ENCODE measurements at places on chromosomes 13 and 19. TPM values are rescaled to one million over a fixed set of nuclear protein-coding genes. Genes with fewer than 3 reads are reported as not detected.

DNA sequence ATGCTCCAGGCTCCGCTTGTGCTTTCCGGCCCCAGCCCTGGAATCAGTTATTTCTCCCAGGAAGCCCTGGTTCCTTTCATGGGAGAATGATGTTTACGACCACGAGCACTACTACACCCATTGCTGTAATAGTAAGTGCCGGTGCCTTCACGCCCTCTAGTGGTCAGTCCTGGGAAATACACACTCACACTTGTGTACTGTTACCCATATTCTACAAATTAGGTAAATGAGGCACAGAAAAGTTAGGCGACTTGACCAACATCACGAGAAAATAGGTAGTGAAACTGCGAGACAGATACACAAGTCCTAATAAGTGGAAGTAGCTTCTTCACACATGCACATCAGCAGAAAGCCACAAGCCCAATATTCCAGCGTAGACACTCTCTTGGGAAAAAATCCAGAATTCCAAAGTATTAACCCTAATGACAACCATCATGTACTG lies 21.7 kb downstream of the CEACAM21 start:
- DNase-seq = peak; percentile 39

DNA sequence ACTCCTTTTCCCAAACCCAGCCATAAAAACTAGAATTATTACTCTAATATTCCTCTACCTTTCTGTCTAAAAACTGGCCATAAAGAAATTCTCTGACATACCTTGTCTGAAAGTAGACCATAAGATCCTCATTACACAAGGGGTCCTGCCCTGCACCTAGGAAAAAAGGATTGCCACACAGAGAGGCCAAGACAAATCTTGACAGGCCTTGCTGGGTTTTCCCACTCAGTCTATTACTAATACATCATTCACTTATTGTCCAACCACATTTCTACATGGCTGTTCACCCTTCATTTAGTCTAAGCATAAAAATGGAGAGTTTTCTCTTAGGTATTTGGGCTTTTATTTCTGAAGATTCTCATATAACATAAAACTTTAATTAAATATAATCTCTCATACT lies 319.8 kb downstream of the PCDH20 start:
- DNase-seq = no peak

- no peak for DNase-seq
Measured at GRCh38 chr13:113922412-113923118, 51.3 kb downstream of the C13orf46 start.

GRCh38 chr19:44653977-44654774 lies 10.5 kb downstream of the PVR start:
- DNase-seq = peak; percentile 36

- DNase-seq = no peak
Measured at GRCh38 chr19:3762130-3762473, 380 bp upstream of the MRPL54 start.

DNA sequence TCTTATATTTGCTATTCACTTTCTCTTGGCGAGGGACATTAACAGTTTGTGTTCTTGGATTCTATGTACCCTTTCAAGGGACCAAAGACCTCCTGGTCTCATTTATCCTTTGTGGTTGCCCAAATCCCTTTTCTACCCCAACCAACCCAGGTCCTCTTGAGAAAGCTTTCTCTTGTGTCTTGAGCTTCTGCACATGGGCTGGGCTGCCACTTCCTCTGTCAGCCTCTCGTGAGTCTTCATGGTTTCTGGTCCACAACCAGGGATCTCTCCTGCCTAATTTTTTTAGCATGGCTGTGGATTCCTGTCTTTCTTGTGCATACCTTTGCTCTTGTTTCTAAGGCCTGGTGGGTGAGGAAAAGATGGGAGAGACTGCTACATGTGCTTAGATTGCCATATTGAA lies 14.9 kb downstream of the TIMM13 start:
- no peak for DNase-seq

DNA sequence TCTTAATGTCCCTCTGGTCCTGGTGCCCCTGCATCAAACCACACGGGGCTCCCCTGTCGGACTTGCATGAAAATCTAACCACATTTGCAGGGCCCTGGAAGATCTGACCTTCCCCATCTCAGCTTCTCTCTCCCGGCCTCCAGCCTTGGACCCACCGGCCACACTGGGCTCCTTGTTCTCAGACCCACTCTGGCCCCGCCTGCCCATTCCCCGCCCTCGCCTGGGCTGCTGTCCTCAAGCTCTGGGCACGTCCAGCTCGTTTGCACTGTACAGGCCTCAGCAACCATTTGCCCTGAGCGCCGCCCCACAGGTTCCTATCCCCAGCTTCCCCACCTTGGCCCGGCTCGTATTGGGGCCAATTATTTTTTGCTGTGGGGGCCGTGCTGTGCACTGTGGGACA lies 10.5 kb downstream of the MYO9B start:
- no peak for DNase-seq

DNA sequence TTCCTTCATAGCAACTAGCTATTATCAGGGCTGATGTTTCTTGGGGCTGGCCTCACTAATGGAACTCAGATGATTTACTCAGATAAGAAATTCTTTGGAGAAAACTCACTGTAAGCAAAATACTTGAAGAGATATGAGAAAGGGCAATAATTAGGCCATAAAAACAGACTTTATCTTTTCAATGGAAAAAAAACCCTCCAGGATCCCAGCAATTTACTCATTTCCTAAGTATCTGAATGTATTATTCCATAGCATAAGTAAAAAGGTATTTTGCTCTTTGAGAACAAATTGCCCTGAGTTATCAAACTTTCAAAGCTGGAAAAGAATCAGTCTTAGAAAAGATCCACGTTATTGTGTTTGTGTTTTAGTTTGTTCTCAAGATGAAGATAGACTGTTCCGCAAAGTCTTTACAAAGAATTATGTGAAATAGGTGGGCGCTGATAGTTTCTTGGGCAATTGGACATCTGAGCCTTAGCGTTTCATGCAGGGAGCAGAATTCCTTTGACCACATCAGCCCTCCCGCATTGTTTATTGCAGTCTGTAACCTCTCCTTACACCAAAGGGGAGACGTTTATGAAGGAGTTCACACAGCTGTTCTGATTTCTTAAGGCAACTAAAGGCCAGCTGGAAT lies 29.1 kb upstream of the CSNK1A1L start:
- no peak for DNase-seq

GRCh38 chr13:38965281-38965680 lies 25.4 kb downstream of the STOML3 start:
- no peak for DNase-seq

DNA sequence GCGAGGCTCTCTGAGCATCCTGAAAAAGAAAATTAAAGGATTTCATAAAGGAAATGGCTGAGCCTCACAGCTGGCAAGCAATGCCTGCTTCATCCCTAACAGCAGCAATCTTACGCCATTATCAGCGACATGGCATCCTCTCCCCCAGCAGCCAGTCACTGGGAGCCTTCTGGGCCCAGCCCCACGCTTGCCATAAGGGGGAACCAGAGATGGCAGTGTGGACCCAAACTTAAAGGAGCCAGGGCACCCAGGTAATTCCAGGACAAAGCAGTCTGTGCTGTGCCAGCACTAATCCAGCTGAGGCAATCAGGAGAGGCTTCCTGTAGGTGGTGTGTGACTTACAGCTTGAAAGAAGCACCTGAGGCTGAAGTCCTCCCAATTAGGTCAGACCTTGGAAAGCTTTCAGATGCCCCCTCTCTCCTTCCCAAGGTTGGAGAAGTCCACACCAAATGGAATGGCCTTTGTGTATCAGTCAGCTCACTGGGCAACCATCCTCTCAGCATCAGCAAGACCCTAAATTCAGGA lies 10.3 kb downstream of the VSTM2B start:
- no peak for DNase-seq

GRCh38 chr19:54013866-54014265 lies 22.4 kb downstream of the CACNG6 start:
- DNase-seq = no peak

DNA sequence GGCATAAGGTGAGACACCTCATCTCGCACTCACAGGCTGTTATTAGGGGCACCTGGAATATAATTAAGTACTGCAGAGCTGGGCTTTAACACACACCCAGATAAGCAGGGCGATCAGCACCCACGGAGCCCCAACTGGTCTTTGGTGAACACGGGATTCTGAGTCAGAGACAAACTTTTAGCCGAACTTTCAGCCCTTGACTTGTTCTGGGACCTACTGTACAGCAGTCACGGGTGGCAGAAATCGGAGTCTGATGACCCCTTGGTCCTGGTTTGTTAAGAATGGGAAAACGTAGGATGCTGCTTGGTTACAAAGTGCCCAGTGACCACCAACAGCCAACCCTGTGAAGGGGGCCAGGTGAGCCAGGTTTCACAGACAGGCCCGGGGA lies 9.0 kb downstream of the SH3GL1 start:
- DNase-seq = no peak

DNA sequence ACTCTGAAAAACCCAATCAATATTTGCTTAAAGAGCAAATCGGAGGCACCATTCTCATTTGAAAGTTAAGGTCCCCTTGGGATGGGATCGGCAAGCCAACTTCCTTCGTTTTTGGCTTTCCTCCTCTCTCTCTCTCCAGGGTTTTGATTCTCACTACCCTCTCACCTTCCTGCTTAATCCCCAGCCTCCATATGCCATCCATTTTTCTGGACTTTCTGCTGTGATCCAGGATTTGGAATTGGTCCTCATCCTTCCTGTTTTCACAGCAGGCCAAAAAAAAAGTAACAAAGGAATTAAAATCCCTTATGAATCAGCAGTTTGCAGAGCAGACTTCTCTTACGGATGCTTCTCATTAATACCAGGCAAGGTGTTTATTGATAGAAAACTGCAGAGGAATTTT lies 283.1 kb upstream of the TMTC4 start:
- DNase-seq = no peak

- DNase-seq = no peak
Measured at GRCh38 chr13:25625414-25625813, 253.6 kb downstream of the ATP8A2 start.

DNA sequence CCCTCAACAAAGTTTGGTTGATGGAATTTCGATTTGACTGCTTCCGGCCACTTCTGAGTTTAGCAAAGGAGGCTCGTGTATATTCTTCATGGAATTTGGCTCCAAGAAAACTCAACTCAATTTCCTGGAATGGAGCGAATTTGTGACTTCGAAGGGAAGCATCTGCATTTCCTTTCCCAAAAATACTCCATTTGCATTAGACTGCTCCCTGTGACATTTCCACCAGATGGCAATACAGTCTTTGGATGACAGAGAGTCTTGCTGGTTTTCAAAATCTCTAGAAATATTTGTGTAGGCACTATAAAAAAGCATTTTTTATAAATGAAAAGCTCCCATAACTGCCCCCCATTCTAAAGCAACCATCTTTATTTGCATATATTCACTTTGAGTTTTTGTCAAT lies 4.1 kb downstream of the C1QTNF9 start:
- DNase-seq = no peak

GRCh38 chr19:42129399-42130253 lies 2.6 kb downstream of the POU2F2 start:
- no peak for DNase-seq

GRCh38 chr13:26923824-26924605 lies 163.4 kb upstream of the GPR12 start:
- DNase-seq = no peak

DNA sequence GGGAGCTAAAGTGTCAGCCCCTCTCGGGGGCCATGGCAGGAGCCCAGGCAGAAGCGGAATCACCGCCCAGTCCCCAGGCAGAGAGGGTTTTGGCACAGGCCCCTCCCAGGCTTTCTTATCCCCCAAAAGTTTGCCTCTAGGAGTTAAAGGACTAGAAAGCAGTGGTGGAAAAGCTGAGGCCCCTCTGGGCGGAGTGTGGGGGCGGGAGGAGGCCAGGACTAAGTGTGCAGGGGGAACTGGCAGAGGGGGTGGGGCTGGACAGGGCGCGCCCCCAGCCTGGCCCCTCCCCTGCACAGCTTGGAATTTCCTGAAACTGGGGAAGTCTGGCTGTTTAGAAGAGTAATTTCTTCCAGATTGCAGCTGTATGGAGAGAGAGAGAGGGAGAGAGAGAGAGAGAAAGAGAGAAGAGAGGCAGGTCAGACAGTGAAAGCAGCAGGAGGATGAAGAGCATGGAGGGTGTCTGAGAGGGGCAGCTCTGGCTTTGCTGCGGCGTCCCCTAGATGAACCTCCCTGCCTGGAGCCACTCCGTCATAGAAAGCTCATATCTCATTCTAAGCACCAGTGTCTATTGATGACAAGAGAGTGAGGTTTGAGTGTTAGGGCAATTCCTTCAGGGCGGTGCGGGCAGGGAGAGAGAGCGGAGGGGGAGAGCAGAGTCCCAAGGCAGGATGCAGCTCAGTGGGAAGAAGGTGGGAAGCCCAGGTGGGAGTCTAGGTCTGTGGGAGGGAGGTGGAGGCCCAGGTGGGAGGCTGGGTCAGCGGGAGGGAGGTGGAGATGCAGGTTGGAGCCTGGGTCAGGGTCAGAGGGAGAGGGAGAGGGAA lies at the start of gene CDC42EP5:
CDC42EP5 (minus strand) TSS at position 226 of the 821 bp plus-strand sequence. CDS start 7,749 bp downstream, outside the sequence.
- no peak for DNase-seq

GRCh38 chr13:44770951-44771350 lies 194.8 kb upstream of the TSC22D1 start:
- no peak for DNase-seq

DNA sequence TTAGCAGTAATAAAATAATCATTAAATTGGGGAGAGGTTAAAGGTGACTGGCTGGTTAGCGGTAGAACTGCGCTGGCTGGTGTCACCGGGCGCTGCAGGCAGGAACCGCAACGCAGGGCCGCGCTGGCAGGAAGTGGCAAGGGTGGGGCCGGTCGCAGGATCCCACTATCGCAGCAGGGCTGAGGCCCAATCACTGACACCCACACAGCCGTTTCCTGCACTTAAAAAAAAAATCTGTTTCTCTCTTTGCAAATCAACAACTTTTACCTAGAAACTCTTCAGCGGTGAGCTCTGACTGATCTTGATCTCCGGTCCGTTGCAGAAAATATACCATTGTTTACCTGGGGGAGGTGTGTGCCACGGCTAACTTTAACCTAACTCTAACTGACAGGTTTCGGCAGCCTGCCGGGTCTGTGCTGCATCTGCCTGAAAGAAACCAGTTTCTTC lies 46.9 kb downstream of the KLF2 start:
- no peak for DNase-seq

- DNase-seq = no peak
Measured at GRCh38 chr19:52188822-52189734, 774 bp upstream of the PPP2R1A start.

- no peak for DNase-seq
Measured at GRCh38 chr13:37105251-37105714, at the start of gene CSNK1A1L. TSS of gene CSNK1A1L (minus strand) at chr13:37105664. CDS start at chr13:37105256, 408 bp downstream.

The KDELR1 gene
- polyA plus RNA-seq = 212 TPM

The ARRDC5 gene
- polyA plus RNA-seq = not detected

The ZNF780B gene
- polyA plus RNA-seq = 6.5 TPM

The IL12RB1 gene
- polyA plus RNA-seq = 0.13 TPM

The ZNF235 gene
- 4.3 TPM for polyA plus RNA-seq

The EBI3 gene
- 3.4 TPM for polyA plus RNA-seq

The RLN3 gene
- polyA plus RNA-seq = not detected

The ACTMAP gene
- polyA plus RNA-seq = 7.9 TPM

The LINGO3 gene
- not detected for polyA plus RNA-seq
